ENCODE measurements at places on chromosomes 1 and 21.

GRCh38 chr1:108819878-108820277 is 37.0 kb downstream of the AKNAD1 start:
- no peak for DNase-seq

DNA sequence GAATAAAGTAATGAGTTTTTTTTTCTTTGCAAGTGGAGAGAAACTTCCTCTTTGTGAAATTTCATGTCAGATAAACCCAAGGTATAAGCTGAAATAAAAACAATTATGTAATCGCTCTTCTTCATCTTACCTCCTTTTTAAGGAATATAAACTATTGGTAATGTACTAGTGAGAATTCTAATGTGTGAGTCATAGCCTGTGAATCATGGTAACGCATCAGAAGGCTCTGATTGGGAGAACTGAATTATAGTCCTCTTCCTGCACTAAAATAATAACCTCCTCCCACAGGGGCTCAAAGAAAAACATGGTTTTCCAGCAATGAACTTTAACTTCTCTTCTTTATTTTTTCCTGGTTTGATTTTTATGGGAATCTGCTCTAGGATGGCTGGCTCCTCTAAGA is 57.1 kb upstream of the COX20 start:
- DNase-seq, result peak; percentile 70

- no peak for DNase-seq
Observed at GRCh38 chr1:87840767-87841166, 512.1 kb downstream of the LMO4 start.

GRCh38 chr1:220691053-220691684 is 1.0 kb downstream of the C1orf115 start:
- no peak for DNase-seq

DNA sequence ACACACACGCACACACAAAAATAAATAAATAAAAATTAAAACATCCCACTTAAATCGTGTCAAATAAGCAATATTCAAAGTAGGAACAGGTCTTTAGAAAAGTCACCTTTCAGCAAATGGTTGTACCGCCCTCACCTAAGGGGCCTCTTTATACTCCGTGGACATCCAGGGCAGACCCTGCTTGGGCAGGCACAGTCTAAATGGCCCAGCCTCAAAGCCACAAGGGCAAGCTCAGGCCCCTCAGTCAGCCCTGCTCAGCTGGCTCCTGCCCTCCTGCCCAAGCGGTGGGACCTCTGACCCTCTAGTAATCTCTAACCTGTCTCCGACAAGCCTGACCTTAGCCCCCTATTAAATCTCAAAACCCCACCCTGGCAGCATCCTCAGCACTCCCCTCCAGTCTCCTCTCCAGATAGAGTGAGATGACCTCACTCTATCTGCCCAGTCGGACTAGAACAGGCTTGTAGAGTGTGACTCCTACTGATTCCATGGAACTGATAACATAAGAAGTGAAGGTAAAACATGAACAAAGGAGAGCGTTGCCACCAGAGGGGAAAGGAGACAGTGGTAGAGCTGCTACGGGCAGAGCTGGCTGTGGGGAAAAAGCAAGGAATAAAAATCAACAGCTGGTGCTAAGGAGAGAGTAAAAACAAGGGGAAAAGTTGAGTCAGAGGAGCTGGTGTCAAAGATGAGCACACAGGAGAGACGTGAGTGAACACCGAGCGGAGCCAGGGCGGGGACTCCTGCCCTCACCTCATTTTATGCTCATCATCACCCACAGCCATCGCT is 36.0 kb downstream of the SIPA1L2 start:
- peak; percentile 58 for DNase-seq

DNA sequence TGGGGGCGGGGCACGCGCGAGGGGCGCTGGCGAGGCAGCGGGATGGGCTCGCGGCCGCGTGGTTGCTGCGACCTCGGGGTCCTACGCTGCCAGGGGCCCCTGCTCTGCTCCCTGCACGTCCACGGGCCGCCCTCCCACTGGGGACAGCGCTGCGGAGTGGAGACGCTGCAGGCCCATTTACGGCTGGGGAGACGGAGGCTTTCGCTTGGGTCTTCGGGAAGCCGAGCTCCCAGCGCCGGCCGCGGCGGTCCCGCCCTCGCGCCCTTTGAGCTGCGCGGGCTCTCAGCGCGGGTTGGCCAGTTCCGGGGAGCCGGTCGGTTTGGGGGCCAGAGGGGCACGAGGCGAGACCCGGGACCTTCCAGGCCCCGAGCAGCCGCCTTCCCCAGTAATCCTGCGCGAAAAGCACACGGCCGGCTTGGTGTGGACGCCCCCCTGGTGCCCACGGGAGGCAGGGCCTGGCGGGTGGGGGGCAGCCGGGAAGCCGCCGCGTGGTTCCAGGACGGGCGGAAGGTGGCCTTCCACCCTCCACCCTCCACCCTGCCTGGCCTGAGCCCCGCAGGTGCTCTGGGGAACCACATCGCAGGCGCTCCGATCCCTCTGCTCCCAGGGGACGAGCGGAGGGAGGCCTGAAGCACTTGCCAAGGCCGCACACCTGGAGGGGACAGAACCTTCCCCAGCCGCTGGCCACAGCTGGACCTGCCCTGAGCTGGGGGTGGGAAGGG is 570 bp upstream of the PEX10 start:
- DNase-seq, result no peak

DNA sequence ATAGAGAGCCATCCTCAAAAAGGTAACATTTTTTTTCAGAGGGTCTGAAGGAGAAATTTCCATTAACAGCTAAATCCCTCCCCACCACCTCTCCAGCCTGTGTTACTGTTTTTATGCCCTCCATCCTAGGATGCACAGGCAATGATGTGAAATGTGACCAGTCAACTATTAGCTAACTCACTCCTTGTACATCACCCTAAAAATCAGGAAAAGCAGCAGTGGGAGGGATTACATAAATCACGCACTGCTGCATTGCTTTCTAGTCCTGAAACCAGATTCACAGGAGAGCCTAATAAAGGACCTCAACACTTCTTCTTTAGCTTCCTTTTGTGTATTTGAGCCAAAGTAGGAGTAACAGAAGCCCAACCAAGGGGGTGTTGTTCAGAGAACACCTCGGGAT is 66.3 kb downstream of the LMO4 start:
- no peak for DNase-seq

GRCh38 chr21:33998402-33998801 is 75.0 kb upstream of the MRPS6 start:
- no peak for DNase-seq

GRCh38 chr1:7518411-7518810 is 252.7 kb upstream of the VAMP3 start:
- DNase-seq, result no peak

DNA sequence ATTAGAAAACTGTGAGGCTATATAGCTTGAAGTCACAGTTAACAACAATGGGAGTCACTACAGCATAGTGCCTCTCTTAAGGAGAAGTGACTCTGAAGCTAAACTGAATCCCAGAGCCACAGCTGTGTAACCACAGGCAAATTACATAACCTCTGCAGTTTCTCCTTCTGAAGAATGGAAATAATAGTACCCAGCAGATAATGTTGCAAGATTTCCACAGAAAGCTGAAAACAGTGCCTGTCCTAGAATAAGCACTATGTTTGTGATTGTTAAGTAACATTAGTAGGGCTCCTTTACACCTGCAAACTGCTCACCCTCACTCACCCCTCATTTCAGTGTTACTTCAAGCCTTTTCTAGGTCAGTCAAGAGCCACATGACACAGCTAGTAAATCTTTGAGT is 886.7 kb downstream of the PLA2G4A start:
- DNase-seq, result no peak

DNA sequence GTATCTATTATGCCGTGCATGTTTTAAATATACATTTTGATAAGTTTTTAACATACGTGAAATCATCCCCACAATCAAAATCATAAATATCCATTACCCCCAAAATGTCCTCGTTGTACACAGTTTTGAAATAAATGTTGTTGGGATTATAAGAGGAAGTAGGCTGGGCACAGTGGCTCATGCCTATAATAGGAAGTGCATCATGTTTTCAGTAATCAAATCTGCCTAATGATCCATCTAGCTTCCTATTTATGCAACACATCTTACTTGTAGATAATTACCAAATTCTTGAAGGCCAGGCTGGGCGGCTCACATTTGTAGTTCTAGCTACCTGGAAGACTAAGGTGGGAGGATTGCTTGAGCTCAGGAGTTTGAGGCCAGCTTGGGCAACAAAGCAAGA is 15.0 kb upstream of the IFNGR2 start:
- no peak for DNase-seq

DNA sequence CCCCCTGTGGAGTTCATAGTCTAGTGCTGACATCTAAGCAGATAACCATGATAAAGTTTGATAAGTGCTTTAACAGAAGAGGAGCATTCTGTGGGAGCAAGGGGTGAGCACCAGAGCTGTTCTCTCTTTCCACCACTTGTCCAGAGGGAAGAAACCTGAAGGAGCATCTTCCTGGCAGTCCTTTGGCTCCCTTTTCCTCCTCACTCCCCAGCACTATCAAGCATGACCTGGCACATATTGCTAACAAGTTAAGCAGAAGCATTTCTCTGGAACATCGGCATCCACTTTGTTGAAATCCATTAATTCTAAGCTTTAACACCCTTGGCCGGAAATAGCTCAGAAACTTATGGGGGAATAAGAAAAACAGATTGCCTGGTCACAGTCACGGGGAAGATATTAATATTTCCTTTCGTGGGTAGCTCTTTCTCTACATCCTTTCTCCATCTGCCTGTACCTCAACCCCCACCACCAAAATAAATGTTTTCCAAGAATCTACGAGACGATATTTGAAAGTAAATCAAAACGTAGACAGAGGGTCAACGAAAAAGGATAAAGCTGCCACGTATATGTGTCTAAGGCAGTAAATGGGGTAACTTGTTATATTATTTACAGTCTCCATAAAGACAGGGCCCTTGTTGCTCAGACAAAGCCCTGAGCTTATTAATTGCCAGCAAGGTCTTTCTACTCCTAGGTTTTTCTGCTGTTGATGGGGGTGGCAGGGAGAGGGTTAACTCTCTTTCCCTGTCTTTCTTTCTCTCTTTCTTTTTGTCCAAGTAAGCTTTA is 351.4 kb downstream of the NUF2 start:
- DNase-seq, result no peak

GRCh38 chr1:47532921-47533792 is 95.3 kb downstream of the FOXD2 start:
- DNase-seq, result peak; percentile 47

DNA sequence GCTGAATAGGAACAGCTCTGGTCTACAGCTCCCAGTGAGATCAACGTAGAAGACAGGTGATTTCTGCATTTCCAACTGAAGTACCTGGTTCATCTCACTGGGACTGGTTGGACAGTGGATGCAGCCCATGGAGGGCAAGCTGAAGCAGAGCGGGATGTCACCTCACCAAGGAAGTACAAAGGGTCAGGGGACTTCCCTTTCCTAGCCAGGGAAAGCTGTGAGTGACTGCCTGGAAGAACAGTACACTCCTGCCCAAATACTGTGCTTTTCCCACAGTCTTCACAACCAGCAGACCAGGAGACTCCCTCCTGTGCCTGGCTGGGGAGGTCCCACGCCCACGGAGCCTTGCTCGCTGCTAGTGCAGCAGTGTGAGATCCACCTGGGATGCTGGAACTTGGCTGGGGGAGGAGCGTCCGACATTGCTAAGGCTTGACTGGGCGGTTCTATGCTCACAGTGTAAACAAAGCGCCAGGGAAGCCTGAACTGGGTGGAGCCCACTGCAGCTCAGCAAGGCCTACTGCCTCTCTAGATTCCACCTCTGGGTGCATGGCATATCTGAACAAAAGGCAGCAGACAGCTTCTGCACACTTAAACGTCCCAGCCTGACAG is 14.7 kb downstream of the CR1L start:
- no peak for DNase-seq

DNA sequence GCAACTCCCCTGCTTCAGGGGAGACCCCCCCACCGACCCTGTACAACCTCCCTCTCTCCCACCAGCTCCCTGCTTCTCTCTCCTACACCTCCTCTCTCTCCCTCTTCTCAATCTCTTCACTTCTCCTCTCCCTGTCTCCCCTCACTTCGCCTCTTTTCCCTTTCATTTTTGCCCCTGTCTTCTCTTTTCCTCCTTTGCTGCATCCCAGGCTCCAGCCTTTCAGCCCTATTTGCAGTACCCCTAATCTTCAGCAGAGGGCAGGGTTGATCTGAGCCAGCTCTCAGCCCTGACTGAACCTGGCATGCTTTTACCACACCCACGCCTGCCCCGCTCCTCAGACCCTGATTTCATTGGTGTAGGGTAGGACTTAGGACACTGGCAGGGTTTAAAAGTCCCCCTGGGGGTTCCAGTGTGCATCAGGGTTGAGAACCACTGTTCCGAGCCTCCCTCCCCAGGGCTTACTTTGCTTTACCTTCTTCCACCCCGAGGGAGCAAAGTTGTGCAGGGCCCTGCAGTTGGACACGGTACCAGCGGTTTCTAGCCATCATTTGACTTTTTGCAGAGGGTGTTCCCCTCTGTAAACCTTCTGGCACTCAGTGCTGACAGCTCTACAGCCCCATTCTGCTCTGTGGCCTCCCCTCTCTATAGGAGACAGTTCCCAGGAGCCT is 67.3 kb upstream of the CNTN2 start:
- DNase-seq, result peak; percentile 18

- peak; percentile 43 for DNase-seq
Observed at GRCh38 chr1:243712941-243713340, 137.1 kb downstream of the AKT3 start.

DNA sequence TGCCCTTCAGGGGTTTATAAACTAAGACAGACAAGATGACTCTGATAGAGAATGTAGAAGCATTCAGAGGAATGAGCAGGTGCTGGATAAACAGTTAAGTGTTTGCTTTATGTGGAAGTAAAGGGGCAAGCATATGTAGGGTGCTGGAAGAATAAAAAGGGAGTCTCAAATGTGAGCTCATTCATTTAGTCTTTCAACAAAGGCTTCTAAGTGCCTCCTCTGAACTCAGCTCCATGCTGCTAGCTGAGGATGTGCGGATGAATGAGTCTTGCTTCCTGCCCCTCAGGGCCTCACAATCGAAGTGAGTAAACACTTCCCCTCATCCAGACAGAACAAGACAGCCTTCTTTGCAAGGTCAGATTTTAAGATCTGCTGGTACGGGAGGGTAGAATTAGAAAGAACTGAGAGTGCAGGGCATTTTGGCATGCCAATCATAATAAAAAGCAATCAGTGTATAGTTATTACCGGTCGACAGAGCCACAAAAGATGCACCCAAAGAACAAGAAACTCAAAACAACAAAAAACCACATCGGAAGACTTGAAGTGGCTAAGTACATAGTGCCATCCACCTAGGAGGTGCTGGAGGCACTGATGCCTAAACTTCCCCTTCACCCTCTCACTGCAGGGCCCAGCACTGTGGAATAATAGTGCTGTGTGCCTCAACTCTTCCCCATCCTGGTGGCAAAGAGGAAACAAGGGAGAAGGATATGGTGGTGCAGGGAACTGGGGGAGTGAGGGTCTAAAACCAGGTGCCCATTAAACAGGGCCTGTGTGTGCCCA is 69.8 kb downstream of the TNR start:
- DNase-seq, result peak; percentile 1

GRCh38 chr1:107057197-107058133 is 991 bp downstream of the PRMT6 start:
- DNase-seq, result peak; percentile 49
